ENCODE measurements at places on chromosomes 4 and X.

GRCh38 chr4:139849219-139849618 lies 183.6 kb downstream of the MGST2 start:
- DNase-seq, result no peak

DNA sequence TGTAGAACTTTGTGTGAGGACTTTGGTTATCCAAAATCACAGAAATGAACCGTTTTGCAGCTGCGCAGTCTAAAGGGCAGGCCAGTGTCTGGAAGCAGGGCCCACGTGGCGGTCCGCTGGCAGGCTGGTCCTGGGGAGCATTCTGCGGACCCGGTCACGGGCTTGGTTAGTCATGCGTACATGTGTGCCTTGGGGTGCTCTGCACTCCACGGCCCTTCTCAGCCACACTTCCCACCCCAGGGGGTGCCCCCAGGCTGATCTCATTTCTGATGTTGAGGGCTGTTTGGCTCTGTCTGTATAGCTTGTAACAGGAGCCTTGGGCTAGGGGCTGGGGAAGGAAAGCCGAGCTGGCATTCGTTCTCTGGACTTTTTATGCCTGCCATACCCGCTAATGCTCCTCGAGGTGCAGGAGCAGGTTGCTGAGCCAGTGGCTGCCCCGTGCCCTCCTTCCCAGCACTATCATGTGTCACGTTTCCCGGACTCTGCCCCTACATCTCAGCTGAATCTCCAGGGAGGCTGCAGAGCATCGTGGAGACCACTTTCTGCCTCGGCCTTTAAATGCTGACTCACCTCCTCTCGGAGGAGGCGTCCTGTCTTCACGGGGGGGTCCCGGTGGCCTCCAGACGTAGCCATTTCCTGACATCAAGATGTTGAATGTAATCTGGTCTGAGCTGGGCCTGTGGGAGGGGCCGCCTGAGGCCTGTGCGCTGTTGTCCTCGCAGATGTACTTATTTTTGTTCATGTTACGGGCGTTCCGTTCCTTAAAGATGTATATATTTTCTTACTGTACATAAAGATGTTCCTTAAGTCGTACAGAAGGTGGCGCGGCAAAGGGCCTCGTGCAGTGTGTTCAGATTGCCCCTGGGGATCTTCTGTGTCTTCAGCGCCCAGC lies 11.4 kb upstream of the TADA2B start:
- no peak for DNase-seq

- DNase-seq, result no peak
These were observed 199.2 kb downstream of the RASL11B start for GRCh38 chr4:53061091-53061850.

- DNase-seq, result no peak
These were observed 375.2 kb downstream of the UBE2NL start for GRCh38 chrX:144259054-144259453.

DNA sequence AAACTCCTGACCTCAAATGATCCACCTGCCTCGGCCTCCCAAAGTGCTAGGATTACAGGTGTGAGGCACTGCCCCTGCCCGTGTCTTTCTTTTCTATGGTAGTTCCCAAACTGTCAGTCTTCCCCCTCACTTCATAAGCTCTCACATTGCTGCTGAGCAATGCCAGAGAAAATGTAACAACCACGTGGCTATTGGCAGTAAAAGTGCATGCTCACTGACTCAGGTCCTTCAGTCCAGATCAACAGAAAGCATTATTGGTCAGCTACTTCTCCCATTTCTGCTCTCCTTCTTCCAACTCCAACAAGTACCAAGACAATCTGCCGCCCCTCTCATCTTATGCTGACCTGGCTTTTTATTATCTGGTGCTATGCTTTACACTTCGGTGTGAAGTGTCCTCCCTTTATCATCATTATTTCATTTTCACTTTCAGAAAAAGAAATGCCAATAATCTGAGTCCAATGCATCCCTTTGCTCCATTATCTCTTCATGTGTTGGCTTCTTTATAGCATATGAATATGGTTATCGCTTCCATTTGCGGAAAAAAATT lies 133.8 kb upstream of the UGT8 start:
- no peak for DNase-seq

- no peak for DNase-seq
These were observed 84.9 kb downstream of the DMD start for GRCh38 chrX:33126469-33126868.

DNA sequence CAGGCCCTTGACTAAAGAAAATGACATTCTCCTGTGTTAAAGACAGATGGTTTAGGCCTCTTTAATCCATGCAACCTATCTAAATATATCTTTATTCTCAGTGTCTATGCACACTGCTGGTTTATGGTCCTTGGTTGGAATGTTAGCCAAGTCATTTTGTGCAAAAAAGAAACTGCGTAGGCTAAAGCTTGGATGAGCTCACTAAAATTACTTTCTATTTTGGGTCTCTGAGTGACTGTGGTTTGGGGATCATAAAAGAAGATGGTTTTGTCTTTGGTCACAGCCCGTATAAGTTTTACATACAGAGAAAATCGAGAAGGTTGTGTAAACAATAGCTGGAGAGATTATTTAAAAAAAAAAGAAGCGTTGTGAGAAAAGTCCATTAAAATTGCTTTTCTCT lies 443.6 kb downstream of the UBE2NL start:
- no peak for DNase-seq

DNA sequence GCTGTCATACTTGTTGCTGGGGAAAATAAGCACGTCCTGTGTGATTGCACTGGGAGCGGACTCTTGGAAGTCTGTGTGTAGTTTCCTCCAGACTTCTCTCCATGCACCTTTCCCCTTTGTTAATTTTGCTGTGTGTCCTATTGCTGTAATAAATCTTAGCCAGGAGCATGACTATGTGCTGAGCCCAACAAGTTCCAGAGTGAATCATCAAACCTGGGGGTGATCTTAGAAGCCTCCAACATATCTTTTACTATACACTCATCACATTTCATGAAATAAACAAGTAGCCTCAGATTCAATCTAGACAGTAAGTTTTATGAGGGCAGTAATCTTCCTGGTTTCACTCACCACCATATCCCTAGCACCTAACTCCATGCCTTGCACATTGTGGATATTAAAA lies 43.3 kb upstream of the FGF13 start:
- DNase-seq, result no peak

DNA sequence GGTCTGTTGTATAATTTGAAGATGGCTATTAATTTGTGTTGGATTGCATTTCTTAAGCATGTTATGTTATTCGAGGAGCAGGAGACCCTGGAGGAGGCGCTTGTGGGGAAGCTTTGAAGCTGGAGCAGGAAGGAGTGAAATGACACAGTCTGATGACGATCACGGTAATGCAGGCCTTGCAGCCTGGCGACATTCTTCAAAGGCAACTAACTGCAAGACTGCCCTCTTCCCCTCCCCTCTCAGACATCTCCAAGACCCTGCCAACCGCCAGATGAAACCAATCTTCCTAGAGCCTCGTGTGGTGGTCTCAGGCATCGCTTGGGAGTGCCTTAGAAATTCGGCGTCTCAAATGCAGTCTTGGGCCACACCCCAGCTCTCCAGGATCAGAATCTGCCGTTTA lies 16.1 kb downstream of the CLCN4 start:
- DNase-seq, result no peak

DNA sequence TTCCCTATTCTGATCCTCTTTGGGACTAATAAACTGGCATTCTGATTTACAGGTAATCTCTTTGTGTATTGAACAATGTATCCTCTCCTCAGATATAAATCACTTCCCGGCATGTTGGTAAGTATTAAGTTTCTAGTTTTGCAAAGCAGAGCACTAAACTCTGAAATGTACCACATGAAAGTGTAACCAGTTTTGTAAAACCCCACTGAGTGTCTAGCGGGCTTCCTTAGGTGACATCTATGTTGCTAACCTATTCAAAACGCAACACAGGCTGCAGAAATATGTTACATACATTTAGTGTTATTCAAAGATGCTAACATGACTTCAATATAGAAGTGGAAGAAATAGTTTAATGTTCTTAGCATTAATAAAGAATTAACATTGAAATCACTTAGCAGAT lies 25.2 kb downstream of the DNAJB14 start:
- no peak for DNase-seq

DNA sequence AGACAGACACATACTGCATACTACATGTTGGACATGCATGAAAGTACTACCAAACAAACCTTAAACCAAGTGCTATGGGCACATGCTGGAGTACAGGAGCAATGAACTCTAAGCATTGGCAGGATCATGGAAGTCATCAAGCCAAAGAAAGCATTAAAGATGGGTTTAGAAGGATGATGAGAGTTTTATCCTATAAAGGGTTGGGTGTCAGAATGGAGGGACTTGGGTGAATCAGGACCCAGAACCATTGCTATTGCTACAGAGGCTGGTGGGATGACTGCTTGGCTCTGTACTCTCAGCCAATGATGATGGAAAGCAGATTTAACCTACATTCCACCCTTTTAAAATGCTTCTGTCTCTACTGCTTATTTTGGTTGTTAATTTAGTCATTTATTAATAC lies 233.9 kb upstream of the EDA2R start:
- no peak for DNase-seq

DNA sequence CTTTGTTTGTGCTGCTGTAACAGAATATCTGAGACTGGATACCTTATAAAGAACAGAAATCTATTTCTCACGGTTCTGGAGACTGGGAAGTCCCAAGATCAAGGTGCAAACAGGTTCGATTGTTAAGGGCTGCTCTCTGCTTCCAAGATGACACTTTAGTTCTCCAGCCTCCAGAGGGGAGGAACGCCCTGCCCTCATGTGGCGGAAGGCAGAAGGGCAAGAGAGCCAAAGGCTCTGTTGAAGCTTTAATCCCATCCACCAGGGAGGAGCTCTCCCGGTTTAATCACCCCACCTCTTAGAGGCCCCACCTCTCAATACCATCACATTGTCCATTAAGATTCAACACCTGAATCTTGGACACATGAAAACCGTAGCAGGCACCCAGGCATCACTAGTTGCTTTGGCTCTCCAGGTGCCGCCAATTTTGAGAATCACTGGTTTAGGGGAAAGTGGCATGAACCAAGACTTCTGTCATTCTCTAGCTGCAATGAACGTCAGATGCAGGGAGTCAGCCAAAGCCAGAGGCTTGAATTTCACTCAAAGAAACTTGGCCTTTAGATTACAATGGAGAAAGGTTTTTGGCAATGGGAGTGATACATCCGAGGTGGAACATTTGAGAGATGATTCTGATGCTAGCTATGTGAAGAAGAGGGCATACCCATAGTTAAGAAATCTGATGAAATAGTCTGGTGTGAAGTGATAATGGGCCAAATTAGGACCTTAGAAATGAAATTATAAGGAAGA lies 15.7 kb downstream of the FHL1 start:
- peak; percentile 63 for DNase-seq

DNA sequence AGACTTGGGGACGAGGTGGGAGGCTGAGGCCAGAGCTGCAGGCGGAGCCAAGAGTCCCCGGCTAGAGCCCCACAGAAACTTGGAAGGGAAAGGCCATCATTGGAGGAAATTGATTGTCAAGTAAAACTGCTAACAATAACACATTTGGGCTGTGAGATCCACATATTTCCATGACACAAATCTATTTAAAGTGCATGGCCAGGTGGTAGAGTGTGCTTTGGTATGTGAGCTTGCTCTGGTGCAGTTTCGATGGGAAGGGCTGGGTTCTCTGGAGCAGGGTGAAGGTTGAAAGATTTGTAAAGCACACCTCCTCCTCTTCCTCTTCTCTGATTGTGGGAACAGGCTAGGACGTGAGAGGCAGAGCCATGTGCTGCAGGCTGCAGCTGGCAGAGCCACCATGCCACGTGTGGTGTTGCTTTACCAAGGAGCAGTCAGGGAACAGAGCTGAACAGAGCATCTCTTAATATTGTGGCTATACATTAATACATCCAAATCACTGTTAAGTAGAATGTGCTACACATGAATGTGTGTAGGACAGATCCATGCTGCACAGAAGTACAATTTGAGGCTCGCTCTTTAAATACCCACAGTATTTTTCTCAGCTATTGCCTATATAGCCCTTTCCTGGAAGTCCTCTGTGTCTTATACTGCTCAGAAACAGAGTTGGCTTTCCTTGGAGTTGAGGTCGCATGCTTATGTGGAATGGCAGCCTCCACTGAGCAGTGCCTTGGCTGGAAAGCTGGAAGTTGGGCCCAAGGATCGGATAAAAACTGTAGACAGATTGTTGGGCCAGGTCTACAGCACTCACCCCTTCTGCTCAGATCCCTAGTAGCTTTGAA lies 37.7 kb downstream of the FHDC1 start:
- DNase-seq, result no peak

GRCh38 chr4:7705062-7705461 lies 234.6 kb downstream of the AFAP1 start:
- no peak for DNase-seq

GRCh38 chr4:177632481-177632880 lies 190.2 kb upstream of the AGA start:
- no peak for DNase-seq

DNA sequence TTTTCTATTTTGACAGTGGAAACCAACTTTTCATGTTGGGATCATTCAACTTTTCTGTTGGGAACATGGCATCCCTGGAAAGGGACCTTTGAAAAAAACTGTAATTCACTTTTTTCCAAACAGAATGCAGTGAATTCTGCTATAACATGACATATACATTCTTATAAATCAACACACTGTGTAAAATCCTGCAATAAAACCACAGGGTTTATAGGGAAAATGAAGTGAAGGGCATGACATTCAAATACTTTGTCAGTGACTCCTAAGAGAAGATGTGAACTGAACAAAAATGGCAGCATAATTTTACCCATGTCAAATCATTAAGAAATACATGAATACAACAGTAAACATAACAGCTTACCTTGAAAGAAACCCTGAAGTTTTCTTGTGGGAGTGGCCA lies 264.5 kb upstream of the ANKRD50 start:
- DNase-seq, result no peak

- DNase-seq, result peak; percentile 81
These were observed 651 bp upstream of the SAP30 start for GRCh38 chr4:173370130-173370476.

GRCh38 chr4:1296324-1297022 lies 6.8 kb downstream of the MAEA start:
- no peak for DNase-seq

DNA sequence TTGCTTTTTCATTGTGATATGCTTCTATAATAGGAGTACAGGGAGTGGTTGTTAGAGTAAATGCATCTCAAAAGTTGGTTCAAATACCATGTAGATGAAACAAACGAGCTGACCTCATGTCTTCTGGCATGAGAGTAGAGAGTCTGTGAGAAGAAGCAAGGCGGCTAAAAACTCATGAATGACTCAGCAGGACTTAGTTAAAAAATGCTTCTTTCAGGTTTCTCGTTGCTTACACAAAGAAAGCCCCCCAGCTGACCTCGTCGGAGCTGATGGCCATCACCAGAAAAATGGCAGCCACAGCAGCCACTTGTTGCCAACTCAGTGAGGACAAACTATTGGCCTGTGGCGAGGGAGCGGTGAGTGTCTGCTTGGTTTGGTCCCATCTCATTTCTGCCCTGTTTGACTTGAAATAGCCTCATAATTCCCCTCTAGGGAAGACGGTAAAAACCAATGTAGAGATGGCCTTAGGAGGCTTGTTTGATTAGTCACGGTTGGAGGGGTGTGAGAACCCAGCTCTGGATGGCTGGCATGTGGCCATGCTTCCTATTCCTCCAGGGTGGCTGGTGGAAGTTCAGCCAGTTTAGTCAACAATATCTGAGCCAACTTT lies 14.5 kb downstream of the AFP start:
- no peak for DNase-seq

- DNase-seq, result no peak
These were observed 1.0 kb upstream of the SNCA start for GRCh38 chr4:89837993-89838390.
